ENCODE measurements at places on chromosomes 6 and 20. TPM values are rescaled to one million over a fixed set of nuclear protein-coding genes. Genes with fewer than 3 reads are reported as not detected.

DNA sequence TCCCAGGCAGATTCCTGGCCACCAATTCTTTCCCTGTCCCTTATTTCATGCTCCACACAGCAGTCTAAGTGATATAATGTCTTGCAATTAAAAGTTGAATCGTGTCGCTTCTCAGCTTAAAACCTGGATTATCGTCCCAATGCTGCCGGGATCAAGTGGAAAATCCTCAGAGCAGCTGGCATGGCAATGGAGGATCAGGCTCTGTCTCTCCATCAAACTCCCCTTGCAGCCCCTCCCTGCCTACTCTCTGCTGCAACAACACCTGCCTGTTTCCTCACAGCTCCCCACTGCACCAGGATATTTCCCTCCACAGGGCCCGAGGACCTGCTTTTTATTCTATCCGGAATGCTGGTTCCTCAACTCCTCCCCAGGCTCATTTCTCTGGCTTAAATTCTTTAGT, 277.1 kb downstream of the SYNE1 start:
- DNase-seq, result no peak

DNA sequence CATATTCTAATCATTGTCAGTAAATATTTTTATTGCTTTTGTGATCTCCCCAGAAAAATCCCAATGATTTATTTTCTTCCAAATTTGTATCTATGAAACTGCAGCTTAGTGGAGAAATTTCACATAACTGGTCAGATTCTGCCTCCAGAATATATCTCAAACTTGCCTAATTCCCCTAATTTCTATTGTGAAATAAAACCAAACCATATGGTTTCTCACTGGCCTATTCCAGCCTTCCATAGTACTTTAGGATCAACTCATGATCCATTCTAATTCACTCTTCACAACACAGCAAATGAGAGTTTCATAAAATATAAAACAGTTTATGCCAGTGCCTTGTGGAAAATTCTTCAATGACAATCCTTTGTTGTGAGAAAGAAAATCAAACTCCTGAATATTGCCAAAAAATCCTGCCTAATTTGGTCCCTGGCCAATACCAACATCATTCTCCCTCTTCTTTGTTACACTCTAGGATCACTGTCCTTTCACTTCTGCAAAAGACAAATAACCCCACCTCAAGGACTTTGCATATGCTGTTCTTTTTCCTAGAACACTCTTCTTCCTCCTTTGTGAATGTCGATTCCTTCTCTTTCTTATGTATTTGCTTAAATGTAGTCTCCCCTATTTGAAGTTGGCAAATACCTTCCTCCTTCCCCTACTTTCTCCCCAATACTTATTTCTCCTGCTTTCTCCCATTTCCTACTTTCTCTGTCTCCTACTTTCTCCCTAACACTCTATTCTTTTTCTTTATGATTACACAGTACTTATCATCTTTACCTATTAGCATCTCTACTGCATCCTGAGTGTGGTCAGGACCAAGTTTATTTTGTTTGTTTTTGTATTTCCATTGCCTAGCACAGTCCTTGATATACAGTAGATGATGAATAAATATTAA, 587.5 kb downstream of the RFPL4B start:
- no peak for DNase-seq

DNA sequence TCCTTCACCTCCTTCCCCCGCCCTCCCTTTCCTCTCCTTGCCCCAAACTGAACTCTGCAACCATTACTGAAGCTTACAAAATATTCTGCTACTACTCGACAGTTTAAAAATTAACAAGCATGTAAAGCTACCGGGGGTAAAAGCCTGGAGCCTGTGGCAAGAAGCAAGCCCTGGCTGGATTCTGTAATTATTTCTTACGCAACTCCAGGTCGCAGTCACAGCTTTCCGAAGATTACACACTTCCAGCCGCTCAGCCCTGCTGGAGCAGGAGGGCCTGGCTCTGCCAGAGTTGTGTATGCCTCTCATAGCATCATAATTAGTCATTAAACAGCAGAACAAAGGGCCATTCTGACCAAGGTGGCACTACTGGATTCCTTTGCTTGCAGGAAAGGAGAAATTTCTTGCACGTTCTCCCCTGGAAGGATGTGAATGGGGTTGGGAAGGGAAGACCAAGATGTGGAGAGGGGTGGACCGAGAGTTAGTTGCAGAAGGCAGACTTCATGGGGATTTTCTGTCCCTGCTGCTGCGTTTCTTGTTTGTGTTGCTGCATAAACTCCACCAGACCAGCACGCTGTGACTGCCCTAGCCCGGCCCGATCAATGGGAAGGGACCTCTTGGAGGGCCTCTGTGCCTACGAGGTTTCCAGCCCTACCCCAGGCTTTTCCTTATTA, 23.6 kb downstream of the FOXQ1 start:
- DNase-seq, result no peak

DNA sequence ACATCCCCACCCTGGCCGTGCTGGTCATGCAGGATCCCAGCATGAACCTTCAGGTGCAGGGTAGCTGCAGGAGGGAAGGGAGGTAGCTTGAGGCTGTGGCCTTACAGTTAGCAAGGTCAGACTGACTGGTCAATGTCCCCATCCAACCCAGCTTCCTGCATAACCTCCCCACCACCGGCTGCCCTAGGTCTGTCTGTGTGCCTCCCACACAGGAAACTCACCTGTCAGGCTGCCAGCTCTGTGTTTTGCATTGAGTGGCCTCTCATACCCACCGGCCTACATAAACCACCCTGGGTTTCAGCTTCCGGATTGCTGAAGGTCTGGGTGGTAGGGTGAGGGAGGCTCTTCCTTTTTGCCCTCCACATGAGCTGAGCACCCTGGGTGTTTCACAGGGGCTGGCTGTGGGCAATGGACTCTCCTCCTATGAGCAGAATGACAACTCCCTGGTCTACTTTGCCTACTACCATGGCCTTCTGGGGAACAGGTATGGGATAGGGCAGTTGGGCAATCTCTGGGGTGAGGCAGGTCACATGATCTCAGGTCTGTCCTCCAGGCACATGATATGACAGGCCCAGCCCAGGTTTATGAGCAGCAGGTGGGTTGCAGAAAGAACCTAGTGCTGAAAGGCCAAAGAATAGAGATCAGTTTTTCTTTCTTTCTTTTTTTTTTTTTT, 1.8 kb downstream of the CTSA start:
- no peak for DNase-seq

- DNase-seq, result no peak
Observed at GRCh38 chr6:10266061-10266460, 148.8 kb downstream of the TFAP2A start.

The DNAH8 gene
- total RNA-seq, result 0.22 TPM

The SRMS gene
- not detected for total RNA-seq

The OARD1 gene
- total RNA-seq, result 16.9 TPM

Measured in tibial nerve (tissue), 4 donors.